ENCODE measurements at places on chromosomes 4 and X.

- no peak for DNase-seq
Measured at GRCh38 chr4:26048950-26049349, 134.9 kb downstream of the SMIM20 start.

DNA sequence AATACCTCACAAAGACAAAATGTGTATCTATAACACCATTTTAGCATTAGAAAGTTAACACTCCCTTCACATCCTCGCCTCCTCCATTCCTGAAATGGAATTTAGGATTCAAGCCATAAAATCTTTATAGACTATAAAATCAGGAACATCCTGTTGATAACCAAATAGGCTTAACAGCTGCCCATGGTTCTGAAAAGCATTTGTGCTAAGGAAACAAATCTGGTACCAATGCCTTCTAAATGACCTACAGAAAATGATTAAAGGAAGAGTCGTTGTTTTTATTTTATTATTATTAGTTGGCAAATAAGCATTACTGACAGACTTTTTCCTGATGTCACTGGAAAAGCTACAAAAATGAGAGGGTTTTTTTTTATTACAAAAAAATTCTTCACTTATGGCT lies 79.8 kb downstream of the PAPSS1 start:
- DNase-seq: no peak

DNA sequence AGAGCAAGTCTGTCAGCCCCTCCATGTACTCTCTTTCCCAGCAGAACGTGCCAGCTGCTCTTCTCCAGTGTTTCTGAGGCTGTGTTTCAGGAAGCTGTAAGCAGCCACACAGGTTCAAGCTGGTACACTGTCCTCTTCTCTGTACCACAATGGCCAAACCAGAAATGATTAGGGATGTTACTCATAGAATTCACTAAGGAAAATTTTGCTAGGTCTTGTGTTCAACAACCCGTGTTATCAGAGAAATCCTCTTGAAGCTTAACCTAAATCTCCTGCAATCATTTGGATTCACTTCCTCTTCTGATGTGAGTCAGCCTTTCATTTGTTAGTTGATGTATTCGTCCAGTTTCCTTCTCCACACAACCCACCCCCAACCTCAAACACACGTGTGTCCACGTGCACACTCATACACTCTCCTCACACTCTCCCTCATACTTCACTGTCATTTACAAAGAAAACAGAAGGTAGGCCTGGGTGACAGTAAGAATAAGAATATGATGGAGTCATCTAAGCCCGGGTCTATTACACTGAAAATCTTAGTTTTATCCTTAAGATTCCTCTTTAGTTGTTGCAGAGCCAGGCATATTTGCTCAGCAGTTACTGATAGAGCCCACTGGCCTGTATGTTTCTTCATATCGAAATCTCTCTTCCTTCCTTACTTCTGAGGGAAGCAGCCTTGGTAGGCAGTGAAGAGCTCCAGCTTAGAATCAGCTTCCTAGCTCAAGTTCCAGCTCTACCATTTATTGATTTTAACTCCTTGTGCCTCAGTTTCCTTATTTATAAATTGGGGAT lies 63.4 kb downstream of the DCUN1D4 start:
- no peak for DNase-seq

DNA sequence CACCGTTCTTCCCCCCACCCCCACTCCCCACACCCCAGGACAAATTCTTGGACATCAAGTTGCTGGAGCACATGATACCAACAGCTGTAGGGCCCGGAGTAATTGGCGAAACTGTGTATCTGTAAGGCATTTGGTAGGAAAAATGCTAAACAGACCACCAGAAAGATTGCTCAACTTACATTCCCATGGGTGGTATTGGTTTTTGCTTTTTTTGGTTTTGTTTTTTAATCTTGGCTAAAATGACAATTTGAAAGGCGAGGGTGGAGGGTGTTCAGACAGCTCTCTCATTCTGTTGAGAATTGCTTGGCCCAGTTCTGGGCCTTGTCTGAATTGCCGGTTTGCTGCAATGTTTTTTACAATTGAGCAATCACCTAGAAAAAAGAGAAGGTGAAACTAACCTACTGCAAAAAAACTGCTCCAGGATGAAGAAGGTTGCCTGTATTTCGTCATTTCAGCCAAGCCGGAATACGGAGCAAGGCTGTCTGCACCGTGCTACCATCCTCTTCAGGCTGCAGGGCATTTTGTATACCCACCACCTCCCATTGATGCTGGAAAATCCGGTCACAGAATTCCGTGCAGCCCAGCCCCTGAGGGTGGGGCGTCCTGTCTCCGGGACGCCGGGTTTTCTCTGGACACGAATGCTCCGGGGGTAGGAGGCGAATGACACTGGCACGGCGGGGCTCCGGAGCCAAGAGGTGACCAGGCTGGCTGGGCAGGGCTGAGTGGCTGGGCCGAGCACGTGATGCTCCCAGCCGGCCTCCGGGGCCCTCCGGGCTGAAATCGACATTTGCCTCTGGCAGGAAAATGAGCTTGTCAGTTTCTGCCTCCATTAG lies at the start of gene CLCN4:
Gene CLCN4, plus strand, starts transcription at position 777 of the 833 bp plus-strand sequence. CDS start 28,058 bp downstream, outside the sequence.
- DNase-seq: no peak

DNA sequence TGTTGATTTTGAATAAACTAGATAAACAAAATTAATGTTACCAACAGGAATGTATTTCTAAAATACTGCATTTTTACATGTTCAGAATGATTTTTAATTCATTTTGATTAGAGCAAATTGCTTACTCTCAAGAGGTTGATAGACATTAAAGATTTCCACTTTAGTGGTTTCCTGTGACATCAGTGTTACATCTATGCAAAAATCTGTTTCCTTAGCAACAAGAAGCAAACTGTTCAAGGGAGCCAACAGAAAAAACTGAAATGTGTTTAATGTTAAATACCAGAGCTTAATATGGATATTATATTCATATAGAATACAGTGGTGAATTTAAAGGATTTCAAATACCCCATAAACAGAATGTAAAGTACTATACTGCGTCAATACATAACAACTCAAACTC lies 277.8 kb downstream of the GABRG1 start:
- no peak for DNase-seq

- no peak for DNase-seq
Measured at GRCh38 chrX:112835019-112835418, 5.6 kb downstream of the AMOT start.

- DNase-seq: no peak
Measured at GRCh38 chr4:143514901-143515300, 1.4 kb downstream of the SMARCA5 start.

DNA sequence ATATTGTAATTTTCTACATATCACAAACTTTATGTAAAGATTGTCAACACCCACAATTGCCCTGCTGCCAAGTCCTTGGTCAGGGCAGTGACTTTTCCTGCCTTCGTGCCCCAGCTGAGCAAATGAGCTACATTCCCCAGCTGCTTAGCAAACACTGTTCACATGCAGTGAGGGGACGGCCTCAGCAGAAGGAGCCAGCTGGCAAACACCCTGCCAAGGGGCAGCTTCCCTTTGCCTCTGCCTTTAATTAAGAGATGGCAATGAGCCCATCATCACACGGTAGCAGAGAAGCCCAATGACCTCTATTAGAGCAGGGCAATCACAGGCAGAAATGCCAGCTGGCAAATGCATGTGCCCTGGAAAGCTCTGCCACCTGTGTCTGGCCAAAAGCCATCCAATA lies 253.4 kb downstream of the EPHA5 start:
- no peak for DNase-seq

DNA sequence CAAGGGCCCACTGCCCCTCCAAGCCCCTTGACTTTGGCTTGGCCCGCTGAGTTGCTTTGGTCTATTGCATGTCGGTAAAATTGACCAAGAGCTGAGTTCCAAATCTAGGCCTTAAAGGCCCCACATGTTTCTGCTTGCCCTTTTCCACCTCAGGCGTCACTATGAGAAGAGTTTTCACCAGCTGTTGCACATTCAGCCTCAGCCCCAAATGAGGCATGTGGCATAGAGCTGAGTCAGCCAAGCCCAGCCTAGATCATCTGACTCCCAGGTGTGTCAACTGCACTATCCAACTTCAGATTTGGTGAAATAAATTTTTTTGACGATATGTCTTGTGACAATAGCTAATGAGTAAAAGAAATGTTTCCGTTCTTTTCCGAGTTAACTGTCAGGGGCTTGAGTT lies 424.5 kb upstream of the FAM47C start:
- DNase-seq: no peak

DNA sequence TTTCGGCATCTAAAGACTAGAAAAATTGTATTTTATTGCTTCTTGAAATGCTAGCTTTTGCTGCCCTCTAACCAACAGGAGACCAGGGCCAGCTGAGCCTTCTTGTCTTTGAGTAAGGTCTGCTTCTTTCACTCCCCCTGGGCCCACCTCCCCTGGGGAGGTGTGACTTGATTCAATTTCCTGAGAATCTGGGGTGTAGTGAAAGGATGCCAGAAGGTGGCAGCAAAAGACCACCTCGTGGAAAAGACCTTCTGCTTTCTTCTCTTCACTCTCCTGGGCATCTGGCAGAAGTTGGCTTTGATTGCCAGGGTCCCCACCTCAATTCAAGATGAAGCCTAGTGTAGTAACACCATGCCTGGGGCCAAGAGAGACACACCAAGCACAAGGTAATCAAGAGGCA lies 96.5 kb upstream of the MAOA start:
- peak; percentile 30 for DNase-seq

DNA sequence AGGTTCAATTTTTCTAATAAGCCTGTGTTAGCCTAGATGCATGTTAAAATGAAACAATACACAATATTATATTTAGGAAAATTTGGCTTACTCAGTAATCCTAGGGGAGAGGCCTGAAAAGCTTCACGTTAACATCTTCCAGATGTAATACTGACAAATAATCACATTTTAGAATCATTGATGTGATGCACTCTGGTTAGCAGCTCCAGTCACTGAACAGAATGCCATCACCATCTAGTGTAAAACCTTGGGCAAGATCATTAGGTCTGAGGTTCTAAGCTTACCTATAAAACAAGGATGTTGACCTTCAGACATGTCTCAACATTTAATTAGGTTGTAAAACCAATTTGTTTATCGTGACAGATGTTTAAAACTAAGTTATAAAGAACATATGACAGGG lies 1704.8 kb downstream of the STIM2 start:
- no peak for DNase-seq

DNA sequence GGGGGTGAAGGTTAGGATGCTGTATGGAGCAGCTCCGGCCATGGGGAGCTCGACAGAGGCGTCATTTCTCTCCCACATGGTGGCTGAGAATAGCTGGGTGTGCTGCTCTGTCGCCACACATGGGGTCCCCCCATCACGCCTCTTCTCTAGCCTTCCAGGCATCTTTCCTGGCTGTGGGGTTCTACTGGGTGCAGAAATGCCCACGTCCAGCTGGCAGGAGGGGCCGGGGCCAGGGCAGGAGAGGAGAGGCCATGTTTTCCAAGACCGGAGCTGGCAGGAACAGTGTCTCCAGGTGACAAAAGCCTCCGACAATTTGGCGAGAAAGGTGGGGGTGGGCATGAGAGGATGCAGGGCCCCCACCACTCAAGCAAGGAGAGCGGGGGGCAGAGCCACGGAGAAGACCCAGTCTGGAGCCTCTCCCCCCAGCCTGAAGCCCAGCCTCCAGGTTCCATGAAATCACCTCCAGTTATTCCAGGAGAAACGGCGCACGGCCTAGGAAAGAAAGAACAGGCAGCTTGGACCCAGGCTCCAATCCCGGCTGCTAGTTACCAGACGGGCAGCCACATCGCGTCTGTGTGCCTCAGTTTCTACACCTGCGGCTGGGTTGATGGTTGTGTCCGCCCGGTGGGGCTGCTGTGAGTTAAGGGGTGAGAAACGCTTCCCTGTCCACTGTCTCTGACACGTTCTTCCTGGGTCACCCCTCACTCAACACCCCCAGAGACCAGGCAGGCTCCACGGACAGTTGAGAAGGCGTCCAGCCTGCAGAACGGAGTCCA lies 27.4 kb upstream of the SPON2 start:
- DNase-seq: no peak

- DNase-seq: no peak
Measured at GRCh38 chr4:67615119-67615518, 56.6 kb downstream of the STAP1 start.

GRCh38 chrX:9340598-9341290 lies 124.1 kb upstream of the TBL1X start:
- no peak for DNase-seq

- peak; percentile 22 for DNase-seq
Measured at GRCh38 chr4:176735300-176735699, 57.4 kb downstream of the VEGFC start.

- peak; percentile 4 for DNase-seq
Measured at GRCh38 chrX:9164533-9165426, 130.9 kb upstream of the FAM9B start.

DNA sequence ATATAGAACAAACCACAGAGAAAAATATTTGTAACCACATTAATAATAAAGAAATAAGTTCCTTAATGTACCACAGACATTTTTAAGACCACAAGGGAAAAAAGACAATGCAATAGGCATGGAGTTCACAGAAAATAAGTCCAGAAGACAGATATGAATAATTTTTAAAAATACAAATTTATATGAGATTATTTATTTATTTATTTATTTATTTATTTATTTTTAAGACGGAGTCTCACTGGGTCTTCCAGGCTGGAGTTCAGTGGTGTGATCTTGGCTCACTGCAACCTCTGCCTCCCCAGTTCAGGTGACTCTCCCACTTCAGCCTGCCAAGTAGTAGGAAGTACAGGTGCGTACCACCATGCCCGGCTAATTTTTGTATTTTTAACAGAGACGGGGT lies 53.7 kb downstream of the THAP9 start:
- no peak for DNase-seq

GRCh38 chr4:2492970-2493369 lies 24.1 kb downstream of the RNF4 start:
- no peak for DNase-seq

GRCh38 chrX:11439846-11440245 lies 146.6 kb downstream of the AMELX start:
- DNase-seq: no peak

- peak; percentile 5 for DNase-seq
Measured at GRCh38 chr4:126267689-126268088, 952.9 kb downstream of the FAT4 start.

- DNase-seq: no peak
Measured at GRCh38 chr4:164783976-164784375, 30.0 kb downstream of the SMIM31 start.
